Panc1 (cell line): ENCODE measurements at places on chromosomes 6 and 20. TPM values are rescaled to one million over a fixed set of nuclear protein-coding genes. Genes with fewer than 3 reads are reported as not detected.

DNA sequence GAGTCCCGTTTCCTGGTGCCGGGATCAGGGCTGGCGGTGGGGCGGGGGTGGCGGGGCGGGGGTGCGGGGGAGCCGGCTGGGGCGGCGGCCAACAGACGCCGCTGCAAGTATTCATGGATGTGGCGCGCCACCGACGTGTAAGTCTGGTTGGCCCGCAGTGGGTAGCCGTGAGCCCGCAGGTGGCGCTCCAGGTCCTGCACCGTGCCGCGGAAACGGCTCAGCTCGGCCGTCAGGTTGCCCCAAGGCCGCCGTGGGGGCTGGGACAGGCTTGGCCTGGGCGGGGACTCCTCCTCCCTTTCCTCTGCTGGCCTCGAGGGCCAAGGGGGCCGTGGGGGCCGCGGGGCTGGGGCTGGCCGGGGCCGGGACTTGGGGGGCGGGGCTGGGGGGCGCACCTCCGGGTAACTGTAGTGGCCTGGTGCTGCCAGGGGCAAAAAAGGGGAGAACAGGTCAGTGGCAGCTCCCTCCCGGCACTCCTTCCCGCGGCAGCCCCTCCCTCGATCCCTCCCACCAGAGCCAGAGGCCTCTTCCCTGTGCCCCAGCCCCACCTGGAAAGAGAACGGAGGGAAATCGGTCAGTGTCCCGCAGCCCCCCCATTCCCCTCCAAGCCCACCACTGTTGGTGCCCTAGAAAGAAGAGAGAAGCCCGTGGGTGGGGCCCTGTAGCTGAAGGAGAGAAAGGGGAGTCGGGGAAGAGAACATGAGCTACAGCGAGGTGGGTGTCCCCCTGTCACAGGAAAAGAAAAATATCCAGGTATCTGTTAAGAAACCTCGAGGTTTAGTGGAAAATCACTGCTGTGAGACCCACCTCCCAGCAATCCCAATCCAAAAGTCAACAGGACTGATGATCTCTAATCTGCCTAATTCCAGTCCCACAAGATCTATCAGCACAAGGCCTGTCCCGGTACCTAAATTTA, 21.3 kb downstream of the TNXB start:
- no peaks in the 10 kb centered on the region for H3K4me1 ChIP-seq
- no peak overlapping the region for H3K4me3 ChIP-seq
- H3K27ac ChIP-seq: no peak overlapping the region; the same call in 1 of the 2 replicates
- H3K36me3 ChIP-seq: no peaks in the 10 kb centered on the region

DNA sequence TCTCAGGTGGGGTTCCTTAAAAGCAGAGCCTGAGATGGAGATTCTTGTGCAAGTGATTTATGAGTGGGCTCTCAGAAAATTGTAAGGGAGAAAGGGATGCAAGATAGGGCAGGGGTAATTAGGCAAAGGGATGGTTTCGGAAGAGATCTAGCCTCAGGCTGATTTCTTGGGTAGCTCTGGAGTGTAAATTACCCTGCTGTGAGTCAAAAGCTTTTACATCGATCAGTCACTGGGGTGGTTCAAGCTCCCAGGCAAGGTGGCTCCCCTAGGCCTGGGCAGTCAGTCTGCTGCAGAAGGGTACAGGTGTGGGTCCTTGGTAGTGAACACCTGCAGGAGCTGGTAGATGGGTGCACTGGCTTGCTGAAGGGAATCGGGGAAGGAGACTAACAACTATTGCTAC, 11.1 kb upstream of the PM20D2 start:
- H3K36me3 ChIP-seq: no peaks in the 10 kb centered on the region
- DNase-seq: no peak
- H3K4me3 ChIP-seq: no peak overlapping the region
- H3K27ac ChIP-seq: no peak overlapping the region
- H3K27me3 ChIP-seq: no peaks in the 10 kb centered on the region; the same call in 1 of the 2 replicates

GRCh38 chr6:149846321-149846720, 17.8 kb downstream of the LRP11 start:
- no peak for DNase-seq
- H3K4me1 ChIP-seq: peaks cover 54% of the 10 kb centered on the region
- peak overlapping the region; percentile 75 for H3K27ac ChIP-seq
- H3K36me3 ChIP-seq: peaks cover 5% of the 10 kb centered on the region

Gene BPIFA1
- total RNA-seq: not detected

DNA sequence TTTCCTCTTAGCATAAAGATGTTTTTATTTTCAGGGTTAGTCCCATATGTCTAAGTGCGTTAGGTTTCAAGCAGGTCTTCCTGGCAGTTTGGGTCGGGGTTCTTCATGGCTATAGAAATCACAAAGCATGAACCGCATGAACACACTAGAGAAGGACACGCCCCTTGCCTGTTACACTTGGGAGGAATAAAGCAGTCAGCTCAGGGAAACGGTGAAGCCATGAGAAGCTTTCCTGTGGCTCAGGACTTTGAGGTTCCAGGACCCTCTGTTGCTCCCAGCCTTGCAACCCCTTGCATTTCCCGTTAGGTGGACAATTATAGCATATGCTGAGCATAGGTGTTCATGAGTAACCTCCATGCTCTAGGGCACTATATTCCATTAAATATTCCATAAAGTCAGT, 96.7 kb downstream of the SYCP2 start:
- H3K4me1 ChIP-seq: no peaks in the 10 kb centered on the region; the same call in 1 of the 2 replicates
- H3K4me3 ChIP-seq: no peak overlapping the region
- no peak overlapping the region for H3K27ac ChIP-seq
- no peaks in the 10 kb centered on the region for H3K27me3 ChIP-seq
- DNase-seq: no peak

DNA sequence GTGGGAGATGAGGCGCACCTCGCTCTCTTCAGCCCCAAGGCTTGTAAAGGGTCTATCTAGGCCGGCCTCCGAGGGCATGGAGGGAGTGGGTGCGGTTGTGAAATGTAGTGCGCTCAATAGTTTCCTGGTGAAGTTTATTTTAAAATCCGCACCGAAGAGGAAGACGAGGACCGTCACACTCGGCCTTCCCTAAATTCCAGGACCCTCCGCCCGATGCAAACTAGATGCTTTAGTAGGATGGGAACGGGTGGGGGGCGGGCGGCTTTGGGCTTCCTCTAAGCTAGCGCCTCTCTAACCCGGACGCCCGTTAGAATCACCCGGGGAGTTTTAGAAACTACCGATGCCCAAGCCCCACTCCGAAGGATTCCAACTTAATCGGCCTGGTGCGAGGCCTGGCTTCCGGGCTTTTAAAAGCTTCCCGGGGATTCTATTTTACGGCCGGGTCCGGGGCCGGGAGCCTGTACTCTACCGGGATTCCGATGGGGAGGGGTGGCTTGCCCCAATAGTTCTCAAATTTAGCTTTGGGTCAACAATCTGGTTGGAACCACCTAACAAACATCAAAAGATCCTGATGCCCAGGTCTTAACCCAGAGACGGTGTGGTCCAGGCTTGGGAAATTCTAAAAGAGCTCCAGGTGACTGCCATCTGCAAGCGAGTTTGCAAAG, 548 bp upstream of the BCAS4 start:
- no peaks in the 10 kb centered on the region for H3K36me3 ChIP-seq
- no peak for DNase-seq
- H3K27ac ChIP-seq: peak overlapping the region; percentile 66
- H3K4me1 ChIP-seq: peaks cover 41% of the 10 kb centered on the region
- H3K27me3 ChIP-seq: no peaks in the 10 kb centered on the region

- no peak for DNase-seq
- no peaks in the 10 kb centered on the region for H3K4me1 ChIP-seq
- H3K4me3 ChIP-seq: no peak overlapping the region
- no peaks in the 10 kb centered on the region for H3K27me3 ChIP-seq
These were observed 17.7 kb downstream of the CLIC5 start for GRCh38 chr6:45997875-45998506.

DNA sequence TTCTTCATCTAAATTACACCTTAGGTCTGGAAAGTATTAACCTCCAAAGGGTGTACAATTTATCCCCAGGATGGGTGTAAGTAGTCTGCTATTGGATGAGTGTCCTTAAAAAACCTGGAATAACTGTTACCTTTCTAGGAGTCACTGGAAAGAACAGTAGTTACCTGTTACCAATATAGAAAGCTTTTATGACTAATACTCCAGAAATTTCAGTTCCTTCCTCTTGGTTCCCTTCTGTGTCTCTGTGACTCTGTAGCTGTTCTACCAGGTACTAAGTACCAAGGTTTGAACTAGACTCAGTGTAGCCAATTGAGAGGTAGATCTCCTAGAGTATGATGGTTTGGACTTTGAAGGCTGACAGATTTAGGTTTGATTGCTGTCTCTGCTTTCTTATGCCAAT, 47.0 kb upstream of the TBX18 start:
- no peaks in the 10 kb centered on the region; the same call in 1 of the 2 replicates for H3K27me3 ChIP-seq
- DNase-seq: no peak
- H3K4me3 ChIP-seq: no peak overlapping the region
- H3K36me3 ChIP-seq: no peaks in the 10 kb centered on the region; the same call in 1 of the 2 replicates

DNA sequence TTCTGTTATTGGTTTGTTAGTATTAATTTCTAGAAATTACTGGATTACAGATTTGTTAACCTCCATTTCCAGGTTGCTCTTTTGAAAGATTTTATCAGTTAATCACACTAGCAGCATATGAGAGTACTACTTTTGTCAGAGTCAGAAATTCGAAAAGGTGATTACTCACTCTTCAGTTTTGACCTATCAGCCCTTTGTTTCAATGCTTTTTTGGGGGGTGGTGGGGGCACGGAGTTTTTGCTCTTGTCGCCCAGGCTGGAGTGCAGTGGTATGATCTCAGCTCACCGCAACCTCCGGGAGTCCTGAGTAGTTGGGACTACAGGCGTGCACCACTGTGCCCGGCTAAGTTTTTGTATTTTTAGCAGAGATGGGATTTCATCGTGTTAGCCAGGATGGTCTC, 149.2 kb downstream of the JARID2 start:
- no peak overlapping the region for H3K27ac ChIP-seq
- H3K27me3 ChIP-seq: no peaks in the 10 kb centered on the region
- H3K4me1 ChIP-seq: peaks cover 9% of the 10 kb centered on the region; the same call in 1 of the 2 replicates
- no peak for DNase-seq
- no peaks in the 10 kb centered on the region for H3K36me3 ChIP-seq

Gene NKX2-4
- total RNA-seq: not detected
